ELR (cell line): ENCODE measurements at places on chromosomes 3 and 15.
A peak's percentile ranks its signal among the peaks of the same experiment; 100 is the strongest.

GRCh38 chr3:134749174-134749573 lies 45.9 kb upstream of the EPHB1 start:
- DNase-seq = no peak

DNA sequence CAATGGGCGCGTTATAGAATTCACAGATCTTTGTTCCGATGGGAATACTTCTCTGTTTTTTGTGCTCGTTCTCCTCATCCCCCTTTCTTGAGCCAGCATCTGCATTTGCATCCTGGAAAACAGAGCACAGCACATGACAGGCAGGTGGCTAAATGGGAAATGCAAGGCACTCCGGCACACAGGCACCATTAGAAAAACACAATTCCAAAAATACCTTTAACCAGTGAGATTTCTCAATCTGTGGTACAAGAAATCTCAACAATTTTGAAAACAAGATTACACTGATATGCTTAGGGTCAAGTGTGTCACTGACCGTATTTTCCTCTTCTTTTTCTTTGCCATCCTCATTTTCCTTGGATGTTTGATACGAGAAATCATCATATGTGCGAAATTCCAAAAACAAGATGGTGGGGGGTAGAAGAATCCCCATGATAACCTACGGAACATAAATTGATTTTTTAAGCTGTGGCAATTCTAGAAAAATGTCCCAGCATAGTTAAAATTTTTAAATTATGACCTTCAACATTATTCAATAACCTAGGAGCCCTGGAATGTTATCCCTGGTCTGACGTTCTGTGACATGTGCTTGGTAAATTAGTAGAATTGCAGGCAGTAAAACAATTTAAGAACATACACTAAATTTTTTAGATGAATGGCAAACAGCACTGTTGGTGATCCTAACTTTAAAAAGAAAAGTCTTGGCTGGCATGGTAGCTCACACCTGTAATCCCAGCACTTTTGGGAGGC lies 46.5 kb upstream of the MTMR10 start:
- DNase-seq = no peak

DNA sequence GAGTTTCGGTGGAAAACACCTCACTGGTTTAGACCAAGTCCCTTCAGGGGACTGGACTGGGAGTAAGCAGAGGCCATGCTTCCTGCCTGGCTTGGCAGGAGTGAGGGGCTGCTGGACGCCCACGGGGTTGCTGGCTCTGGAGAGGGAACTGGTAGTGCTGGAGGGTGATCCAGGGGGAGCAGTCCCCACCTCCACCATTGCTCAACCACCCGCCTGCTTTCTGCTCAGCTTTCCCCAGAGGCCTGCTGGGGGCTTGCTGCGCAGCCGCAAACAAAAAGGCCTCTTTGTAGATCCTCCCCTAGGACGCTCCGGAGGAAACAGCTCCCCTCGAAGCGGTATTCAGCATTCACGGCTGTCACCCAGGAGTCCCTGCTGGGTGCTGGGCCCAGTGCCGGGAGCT lies 33.5 kb downstream of the EBLN2 start:
- DNase-seq = no peak

DNA sequence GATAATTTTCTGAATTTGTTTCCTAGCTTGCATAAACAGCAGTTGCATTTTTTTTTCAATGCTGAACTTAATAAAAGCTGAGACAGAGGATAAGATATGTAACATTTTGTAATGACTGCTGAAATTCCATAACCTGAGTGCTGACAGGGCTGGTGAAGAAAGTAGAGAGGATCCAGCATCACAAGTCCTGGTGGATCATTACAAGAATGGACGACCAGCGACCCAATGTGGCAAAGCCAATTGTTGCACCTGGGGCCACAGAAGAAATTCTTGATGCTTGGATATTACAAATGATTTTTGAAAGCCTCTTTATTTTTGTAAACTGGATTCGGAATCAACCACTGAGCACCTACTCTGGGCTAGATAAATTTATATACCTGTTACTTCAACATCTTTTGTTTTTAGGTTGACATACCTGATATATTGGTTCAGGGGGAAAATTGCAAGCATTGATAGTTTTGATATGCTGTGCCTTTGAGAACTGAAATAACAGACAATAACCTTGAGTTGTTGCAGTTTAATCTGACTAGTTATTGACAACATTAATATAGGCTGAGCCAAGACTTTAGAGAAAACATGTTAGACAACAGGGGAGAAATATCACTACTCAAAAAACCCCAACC lies 3.9 kb upstream of the ACTL6A start:
- DNase-seq = peak; percentile 82

DNA sequence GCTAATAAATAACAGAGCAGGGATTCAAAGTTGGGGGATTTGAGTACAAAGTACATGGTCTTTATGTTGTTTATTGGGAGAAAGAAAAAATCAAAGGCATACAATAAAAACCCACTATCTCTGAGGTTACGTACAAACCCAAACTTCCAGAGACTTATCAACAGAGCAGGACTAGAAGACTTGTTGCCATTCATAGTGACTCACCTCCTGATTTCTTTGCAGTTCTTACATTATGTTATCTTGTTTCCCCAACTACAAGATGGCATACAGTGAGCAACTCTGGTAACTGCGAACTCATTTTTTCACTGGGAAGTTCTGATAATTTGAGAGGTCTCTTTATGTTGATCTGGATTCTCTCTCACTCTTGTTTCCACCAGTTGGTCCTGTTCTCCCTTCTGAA lies 80.6 kb upstream of the ETV5 start:
- DNase-seq = no peak

- DNase-seq = peak; percentile 23
Measured at GRCh38 chr3:88988906-88989305, 118.5 kb upstream of the EPHA3 start.
